ENCODE measurements at places on chromosomes 5 and 9.

GRCh38 chr5:139046551-139046950, 151.6 kb downstream of the SIL1 start:
- DNase-seq, result no peak

DNA sequence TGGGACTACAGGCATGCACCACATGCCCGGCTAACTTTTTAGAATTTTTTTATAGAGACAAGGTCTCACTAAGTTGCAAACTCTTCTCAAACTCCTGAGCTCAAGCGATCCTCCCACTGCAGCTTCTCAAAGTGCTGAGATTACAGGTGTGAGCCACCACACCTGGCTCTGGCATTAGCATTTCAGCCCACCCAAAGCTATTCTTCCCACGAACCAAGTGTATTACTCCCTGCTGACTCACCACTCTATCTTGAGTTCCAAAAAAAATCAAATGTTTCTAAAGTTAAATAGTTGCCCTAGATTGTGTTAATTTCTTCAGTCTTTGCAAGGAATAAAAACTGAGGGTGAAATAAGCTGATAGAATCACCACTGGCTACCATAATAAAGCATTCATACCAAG, 205.5 kb downstream of the ARRDC3 start:
- DNase-seq, result peak; percentile 22

- DNase-seq, result no peak
Observed at GRCh38 chr5:176184608-176185132, 53.6 kb upstream of the SIMC1 start.

DNA sequence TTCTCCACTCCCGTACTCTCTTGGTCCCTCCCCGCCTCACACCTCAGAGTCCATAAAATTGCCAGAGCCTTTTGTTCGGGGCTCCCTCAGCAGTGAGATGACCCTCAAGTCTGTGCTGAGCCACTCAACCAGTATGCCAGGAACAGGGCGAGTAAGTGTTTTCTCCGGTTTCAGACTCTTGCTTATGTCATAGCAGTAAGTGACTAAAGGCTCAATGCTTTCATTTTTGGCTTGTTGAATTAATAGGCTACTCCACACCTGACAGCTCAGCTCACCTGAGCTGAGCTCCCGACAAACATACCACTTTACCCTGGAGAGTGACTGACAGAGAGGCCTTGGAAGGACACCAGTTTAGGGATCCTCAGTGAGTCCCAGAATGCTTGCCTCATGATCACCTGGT, 30.5 kb downstream of the PCSK1 start:
- DNase-seq, result no peak

GRCh38 chr9:121098567-121099198, 23.9 kb downstream of the CNTRL start:
- no peak for DNase-seq

- no peak for DNase-seq
Observed at GRCh38 chr5:3489239-3489843, 106.3 kb upstream of the IRX1 start.

DNA sequence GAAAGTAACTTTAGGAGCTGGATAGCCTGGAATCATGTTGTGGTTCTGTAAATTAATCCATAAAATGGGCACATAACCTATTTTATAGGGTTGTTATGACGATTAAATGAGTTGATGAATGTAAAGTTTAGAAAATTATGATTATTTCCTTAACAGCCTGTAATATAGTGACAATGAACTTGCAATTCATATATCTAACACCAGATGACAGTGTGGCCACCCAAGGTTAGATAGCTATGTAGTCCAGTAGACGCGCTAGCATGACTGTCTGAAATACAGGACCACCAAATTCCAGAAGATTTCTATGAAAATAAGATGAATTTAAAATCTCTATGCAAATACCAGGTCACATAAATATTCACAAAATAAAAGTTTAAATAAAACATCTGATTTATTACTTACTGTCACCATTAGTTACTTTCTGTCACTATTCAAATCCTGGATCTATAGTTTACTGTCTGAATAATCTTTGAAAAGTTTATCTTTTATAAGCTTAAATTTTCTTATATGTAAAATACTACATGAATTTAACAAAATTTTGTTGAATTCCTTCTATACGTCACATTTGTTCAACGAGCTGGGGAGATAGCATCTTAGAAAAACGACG, 26.1 kb upstream of the MACIR start:
- DNase-seq, result peak; percentile 21

DNA sequence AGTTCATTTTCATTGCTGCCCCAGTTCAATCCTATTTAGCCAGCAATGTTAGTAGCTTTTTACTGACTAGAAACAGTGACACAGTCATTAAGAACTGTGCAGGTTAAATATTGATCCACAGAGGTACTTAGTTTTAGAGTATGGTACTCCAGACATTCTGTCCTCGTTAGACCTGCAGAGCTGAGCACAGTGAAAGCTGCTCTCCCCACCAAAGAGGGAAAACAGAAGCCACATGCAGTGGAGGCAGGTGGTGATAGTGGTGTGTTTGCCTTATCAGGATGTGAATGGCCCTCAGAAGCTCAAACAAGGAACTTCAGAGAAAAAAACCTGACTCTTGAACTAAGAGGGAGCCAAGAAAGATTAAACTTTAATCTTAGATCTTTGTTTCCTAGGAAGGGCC, 75.5 kb downstream of the UNC13B start:
- no peak for DNase-seq

DNA sequence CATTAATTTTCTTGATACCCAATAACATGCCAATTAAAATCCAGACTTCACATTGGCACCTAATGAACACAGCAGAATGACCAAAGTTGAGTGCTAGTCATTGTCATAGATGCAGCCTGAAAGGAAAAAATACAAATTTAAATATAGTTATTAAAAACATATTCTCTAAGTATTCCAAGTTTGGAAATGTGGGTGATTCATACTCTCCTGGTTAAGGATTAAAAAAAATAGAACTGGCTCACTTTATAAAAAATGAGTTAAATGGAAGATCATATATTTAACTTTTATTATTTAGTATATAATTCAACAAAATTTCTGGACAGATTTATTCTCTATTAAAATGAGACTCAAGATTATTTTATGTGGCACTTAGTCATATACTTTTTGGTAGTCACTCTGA, 33.2 kb upstream of the RICTOR start:
- DNase-seq, result no peak

DNA sequence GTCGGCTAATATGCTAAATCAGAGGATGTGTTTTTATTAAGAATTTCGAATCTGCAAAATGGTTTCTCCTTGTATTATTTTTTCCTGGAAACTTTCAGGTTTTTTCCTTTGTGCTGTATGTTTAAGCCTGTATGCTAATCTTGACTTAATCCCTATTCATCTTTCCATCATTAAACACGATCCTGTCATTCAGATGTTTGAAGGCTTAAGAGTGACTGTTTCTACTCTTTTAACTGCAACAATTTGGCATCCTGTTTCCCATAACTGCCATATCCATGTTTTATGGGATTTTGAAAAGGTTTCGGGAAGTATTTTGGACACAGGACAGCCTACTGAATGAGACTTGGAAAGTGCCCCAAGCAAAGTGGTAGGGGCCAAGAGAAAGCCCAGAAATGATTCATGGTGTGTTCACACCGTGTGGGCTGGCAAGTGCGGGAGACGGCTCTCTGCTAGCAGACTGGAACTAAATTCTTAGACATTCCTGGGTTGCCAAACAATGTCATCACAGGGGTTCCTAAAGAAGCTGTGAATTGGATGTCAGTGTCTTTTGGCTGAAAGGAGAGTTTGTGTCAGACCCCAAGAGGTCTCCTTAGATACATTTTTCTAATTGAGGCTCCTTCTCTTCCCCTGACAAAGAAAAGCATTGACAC, 125.4 kb upstream of the ADAMTS16 start:
- peak; percentile 92 for DNase-seq

GRCh38 chr9:108282872-108283271, 572.9 kb downstream of the ACTL7B start:
- DNase-seq, result no peak

GRCh38 chr5:136242136-136242535, 49.2 kb upstream of the SMIM32 start:
- no peak for DNase-seq

GRCh38 chr5:107418071-107418470, 252.7 kb downstream of the EFNA5 start:
- DNase-seq, result no peak

GRCh38 chr5:132384506-132385050, 15.1 kb downstream of the SLC22A5 start:
- no peak for DNase-seq

DNA sequence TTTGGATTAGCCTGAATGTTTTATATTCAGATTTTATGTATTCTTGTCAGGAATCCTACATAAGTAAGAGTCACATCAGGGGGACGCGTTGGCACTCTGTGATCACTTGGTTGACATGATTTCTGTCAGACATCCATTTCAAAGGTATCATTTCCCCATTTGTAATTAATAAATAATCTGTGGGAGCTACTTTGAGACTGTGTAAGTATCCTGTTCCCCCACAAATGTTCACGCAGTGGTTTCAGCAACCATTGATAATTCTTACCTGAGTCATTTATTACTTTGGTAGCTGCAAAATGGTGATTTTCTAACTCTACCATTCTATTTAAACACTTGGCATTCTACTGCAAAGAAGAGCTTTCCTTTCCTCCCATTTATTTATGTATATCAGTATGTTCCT, 56.9 kb upstream of the TBC1D2 start:
- no peak for DNase-seq

- DNase-seq, result no peak
Observed at GRCh38 chr5:23930985-23931384, 423.6 kb downstream of the PRDM9 start.

DNA sequence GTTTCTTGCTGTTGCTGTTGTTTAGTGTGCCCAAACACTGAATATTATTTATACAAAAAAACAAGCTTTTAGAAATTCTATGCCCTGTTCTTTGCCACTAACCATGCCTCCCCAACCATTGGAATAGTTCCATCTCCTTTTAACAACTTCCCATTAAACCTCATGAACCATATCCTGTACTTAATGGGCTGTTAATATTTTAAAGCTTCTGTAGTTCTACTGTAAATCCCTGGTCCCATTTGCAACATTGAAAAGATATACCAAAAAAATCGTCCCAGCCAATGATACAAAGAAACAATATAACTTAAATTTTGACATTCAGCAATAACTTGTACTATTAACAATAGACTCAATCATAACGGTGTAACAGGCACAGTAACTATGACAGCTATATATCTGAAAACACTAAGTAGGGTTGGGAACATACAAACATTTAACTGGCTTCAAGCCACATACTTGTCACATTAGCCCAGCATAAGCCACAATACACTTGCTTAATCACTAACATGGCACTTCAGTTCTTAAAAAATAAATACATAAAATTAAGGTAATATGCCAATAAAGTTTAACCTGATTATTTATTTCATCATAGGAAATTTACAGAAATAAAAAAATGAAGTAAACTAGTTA, 86.1 kb downstream of the ADAMTS6 start:
- peak; percentile 25 for DNase-seq

- no peak for DNase-seq
Observed at GRCh38 chr9:78006734-78007133, 24.9 kb downstream of the GNAQ start.

DNA sequence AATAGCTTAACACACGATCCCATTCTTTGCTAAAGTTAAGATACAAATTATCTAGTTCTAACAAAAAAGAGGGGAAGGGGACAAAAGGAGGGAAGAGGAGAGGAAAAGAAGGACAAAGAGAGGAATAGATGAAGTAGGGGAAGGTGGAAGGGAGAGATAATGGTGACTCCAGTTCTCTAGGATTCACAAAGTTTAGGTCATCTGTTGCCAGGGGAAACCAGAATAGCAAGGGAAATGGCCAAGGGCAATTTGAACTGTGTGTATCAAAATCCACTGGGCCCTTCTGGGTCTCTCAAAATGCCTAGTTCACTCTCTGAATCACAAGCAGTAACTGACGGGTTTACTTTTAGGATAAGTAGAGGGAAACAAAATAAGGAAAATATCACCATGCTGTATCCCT, 7.6 kb downstream of the SLC24A2 start:
- DNase-seq, result no peak
